ENCODE measurements at places on chromosomes 7 and 10.

- no peak for DNase-seq
Observed at GRCh38 chr7:111041577-111041976, 49.4 kb upstream of the LRRN3 start.

DNA sequence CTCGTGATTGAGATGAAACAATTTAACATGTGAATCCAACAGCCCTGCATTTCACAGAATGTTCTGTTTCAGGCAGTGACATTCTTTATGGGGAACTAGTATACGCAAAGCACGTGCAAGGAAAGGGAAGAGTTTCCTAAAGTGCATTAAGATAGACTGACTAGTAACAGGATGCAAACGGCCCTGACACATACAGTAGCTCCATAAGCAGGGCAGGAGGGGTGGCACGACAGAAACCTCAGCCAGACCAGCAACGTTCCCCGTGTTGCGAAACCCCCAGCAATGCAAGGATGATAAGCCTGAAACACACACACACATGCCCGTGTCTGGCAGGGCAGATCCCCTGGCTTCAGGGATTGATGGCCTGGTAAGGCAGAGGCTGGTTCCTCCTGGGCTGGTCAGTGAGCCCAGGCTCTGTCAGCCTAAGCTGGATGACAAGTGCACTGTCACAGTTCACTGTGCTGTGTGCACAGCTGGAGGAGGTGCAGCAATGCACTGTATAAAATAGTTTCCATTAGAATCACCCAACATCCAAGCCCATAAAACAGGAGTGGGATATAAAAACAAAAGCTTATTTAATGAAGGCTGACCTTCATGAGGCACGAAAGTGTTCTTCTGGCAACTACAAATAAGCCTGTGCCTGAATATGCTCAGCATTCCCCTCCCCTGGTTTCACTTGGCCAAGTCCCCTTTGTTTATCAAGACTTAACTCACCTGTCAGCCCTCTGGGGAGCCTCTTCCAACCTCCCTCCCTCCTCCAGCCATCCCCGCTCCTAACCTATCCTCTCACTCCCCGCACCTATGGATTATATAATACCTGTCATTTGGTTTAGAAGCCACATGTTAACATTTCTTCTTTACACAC lies 88.8 kb downstream of the GSAP start:
- DNase-seq, result no peak

DNA sequence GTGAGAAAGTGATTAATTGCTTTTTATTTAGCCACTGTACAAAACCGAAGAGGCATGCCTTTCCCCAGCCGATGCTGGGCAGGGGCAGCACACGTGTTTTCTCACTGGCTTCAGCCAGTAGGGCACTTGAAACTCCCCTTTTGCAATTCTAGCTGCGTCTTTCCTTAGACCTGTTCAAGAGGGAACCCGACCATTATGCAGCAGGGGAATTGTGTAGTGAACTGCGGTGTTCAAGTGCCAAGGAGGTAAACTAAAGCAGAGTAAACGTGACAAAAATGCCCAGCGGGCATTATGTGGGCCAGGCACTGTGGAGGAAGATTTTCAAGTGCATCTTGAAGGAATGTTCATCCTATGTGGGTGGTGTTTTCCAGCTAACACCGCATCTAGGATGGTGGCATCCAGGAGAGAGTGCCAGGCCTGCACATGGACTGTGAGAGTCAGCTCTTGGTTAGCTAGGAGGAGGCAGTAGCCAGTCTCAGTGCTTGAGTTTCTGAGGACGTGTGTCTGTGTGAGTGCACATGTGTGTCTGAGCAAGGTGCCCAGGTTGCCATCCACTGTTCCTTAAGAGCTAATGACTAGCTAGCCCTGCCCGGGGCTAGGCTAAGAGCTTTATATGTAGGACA lies 3.3 kb downstream of the WIPF3 start:
- DNase-seq, result no peak

GRCh38 chr10:42991442-42992098 lies 85.3 kb upstream of the RET start:
- no peak for DNase-seq

DNA sequence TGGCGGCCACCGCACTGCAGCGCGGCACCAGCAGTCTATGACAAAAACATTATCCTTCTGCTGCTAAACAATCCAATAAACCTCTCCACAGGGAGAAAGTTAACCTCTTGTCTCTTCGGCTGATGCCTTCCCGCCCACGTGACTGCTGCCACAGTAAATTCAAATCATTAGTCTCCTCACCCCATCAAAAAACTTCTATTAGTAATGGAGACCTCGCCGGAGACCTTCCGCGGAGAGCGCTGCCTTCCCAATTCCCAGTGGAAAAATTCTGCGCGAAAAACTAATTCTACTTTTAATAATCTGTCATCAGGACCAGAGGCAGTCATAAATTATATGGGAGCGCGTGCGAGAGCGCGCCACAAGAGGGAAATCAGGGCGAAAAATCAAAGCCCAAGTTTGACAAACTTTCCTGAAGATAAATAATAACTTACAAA lies 90.0 kb upstream of the PAX2 start:
- DNase-seq, result no peak

- no peak for DNase-seq
Observed at GRCh38 chr7:107694386-107694785, 33.8 kb downstream of the SLC26A4 start.

DNA sequence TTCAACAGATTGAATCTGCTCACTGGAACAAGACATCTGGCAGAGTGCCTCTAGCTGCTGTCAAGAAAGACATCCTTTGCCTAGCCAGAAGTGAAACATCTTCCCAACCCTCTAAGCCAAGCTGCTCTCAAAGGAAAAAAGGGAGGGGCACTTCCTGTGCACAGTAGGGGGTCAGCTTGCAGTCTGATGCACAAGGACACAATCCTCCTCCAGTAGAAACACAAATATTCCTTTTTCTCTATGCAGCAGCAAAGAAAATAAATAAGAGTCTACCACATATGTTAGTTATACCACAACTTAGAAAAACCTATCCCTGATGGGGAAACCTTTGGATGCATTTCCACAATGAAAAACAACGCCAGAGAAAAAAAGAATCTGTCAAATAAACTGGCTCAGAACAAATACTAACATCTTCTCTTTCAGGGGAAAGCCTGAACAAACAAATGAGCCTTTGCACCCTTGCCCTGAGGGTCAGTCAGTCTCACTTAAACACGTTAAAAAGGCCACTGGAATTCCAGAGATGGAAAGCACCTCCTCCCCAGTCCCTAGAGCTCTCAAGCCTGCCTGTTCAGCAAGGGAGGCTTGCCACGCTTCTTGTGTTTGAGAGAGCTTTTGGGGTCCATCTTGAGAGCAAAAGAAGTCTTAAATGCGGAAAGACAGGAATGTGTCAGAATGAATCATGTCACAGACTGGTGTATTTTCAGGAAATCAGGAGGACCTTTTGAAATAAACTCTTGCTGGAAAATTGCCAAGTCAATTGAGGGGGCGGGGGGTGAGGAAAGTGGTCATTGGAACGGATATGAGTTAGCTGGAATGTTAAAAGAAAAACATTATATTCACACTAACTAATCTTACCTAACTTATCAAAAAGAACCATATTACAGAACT lies 7.5 kb downstream of the LAMB1 start:
- no peak for DNase-seq
